ENCODE measurements at places on chromosomes 13 and 19.

DNA sequence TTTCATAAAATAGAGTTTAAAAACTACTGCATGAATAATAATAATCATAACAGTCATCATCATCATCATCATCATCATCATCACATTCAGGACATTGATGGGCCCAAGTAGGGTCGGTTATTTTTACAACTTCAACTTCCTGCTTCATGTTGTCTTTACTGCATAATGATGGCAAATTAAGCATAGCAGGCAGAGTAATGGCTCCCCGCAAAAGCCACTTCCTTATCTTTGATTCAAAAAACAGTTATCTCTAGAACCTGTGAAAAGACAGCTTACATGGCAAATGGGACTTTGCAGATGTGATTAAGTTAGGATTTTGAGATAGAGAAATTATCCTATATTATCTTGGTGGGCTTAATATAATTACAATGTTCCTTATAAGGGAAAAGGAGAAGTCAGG is 792.9 kb downstream of the LIG4 start:
- DNase-seq, result no peak

- peak; percentile 33 for DNase-seq
Observed at GRCh38 chr19:34364830-34365462, at the start of gene GPI. Gene GPI (plus strand): TSS chr19:34365196. CDS start chr19:34365267, 71 bp downstream.

DNA sequence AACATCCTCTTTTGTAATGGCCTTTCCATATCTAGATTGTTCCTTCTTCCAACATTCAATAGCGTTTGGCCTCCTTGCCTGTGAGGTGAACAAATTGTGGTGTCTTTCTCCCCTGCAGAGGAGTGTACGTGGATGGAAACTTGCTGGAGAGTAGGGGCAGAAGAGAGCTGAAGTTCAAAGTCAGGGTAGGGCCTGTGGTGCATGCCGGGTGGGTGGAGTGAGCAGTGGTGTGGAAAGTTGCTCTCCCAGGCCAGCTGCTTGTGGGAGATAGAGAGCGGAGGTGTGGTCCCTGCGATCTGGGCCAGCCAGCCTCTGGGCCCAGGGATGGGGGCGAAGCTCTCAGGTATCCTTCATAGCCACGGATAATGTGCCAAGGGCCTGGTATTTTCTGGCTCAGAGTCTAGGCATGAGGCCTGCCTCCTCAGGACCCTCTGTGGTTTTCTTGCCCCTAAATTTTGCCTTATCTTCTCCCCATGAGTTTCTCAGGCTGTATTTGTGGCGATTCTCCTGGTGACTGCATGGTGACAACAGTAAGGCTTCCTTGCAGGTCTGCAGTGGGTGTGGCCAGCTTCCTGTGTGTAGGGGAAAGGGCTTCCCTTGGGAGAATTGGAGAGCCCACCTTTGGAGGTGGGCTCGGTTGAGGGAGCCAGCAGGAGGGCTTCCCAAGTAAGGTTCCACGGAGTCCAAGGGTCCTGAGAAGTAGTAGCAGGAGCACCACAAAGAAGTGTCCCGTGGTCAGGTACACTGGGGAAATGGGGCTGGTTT is 6.7 kb downstream of the RGCC start:
- no peak for DNase-seq

DNA sequence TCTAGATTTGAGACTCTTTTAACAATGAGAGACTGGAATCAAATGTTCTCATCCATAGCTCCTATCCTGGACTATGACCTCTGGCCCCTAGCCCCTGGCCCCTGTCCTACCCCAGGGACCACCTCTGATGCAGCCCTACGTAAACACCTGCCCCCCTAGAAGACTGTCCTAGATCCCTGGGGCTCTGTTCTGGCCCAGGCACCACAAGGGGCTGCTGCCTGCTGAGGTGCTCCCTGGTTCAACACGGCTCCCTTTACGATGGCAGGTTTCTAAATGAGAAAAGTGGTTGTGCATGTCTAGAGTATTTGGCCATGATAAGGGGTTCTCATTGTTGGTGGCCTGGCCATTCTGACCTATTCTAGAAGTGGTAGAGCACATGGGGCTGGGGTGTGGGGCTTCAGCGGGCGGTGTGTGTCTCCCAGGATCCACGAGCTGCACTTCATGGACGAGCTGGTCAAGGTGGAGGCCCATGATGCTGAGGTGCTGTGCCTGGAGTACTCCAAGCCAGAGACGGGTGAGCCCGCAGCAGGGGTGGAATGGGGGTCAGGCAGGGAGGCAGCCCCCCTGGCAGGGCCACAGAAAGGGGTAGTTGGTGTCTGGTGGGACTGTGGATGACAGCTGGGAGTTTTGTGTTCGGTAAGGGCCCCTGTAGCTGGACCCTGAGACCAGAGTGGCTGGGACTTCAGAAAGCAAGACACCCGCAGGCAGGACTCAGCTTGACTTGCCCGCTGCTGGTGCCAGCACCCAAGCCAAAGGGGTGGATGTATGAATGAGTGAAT is 26.5 kb upstream of the OVOL3 start:
- DNase-seq, result no peak

DNA sequence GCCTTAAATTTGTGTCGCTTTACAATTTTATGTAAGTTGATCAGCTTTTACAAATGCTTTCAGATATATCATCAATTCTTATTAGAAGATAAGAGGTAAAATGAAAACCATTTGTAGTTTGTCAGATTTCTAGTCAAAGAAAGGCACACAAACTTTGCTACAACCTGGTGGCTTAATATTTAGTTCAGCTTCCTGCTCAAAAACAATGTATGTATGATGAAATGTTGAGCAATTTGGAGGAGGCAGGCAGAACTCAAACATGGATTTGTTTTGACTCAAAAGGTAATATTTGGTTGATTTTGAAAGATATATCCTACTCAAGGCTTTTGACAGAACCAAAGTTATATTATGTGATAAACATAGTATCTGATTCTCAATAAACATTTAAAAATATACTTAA is 24.2 kb downstream of the NEK5 start:
- DNase-seq, result no peak

- no peak for DNase-seq
Observed at GRCh38 chr19:50478901-50479715, 2.5 kb upstream of the GARIN5A start.

DNA sequence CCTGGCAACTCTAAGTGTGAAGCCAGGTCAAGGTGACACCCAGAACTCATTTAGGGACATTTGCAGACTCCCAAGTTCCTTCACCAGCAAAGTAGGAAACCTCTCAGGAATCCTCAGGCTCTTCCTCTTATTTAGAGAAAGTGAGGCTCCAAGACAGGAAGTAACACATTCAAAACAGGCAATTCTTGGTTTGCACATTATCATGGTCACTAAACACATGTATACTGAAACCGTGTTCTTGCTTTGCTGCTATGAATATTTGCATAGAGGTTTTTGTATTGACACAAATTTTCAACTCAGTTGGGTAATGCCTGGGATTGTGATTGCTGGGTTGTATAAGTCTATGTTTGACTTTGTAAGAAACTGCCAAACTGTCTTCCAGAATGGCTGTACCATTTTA is 13.2 kb upstream of the URI1 start:
- DNase-seq, result no peak

DNA sequence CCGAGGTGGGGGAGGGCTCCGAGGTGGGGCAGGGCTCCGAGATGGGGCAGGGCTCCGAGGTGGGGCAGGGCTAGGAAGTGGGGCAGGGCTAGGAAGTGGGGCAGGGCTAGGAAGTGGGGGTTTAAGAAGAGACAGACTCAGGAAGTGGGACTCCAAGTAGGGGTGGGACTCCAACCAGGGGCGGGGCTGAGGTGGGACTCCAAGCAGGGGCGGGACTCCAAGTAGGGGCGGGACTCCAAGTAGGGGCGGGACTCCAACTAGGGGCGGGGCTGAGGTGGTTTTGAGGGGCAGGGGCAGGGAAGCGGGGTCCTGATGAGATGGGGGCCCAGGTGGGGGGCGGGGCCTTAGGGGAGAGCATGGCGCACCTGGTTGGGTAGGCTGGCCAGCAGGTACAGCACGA is 13.6 kb downstream of the CFD start:
- DNase-seq, result peak; percentile 63

GRCh38 chr19:46844067-46844489 is 6.6 kb downstream of the AP2S1 start:
- no peak for DNase-seq

- DNase-seq, result no peak
Observed at GRCh38 chr13:45928176-45928575, 76.6 kb upstream of the SIAH3 start.

DNA sequence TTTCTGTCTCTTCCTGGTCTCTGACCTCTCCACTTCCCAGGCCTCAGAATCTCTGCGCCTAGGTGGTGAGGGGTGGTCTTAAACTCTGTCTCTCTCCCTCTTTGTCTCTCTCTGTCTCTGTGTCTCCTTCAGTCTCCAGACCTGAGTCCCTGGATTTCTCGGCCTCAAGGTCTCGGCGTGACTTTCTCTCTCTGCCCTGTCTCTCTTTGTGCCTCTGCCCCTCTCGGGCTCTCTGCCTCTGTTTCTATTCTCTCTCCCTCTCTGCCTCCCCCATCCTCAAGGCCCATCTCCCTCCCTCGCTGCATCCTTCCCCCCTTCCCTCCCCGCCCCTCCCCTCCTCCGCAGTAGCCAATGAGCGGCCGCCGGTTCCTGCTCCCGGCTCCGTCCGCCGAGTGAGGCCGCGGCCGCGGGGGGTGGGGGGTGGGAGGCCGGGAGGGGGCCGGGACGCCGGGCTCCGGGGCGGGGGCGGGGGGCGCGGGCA is at the start of gene CACNG7:
CACNG7 (plus strand) TSS at position 344 of the 481 bp plus-strand sequence. CDS start 3,554 bp downstream, outside the sequence.
- DNase-seq, result no peak

GRCh38 chr19:45767410-45767880 is 1.6 kb downstream of the SIX5 start:
- no peak for DNase-seq

DNA sequence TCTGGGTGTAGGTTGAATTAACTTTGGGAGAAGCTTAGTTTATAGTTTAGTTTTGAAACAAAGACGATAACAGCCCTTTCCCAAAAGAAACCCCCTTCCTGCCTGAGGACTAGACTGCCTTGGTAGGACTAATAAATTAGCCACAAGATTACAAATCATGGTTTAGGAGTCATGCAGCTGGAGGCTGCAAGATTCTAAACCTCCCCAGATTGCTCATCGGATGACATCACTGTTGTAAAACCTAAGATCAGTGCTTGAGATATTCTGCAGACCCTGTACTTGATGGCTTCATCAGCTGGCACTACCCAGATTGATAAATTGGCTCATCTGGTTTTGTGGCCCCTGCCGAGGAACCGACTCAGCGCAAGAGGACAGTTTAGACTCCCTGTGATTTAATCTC is 35.9 kb upstream of the MPHOSPH8 start:
- no peak for DNase-seq

- no peak for DNase-seq
Observed at GRCh38 chr19:17020385-17020784, 6.2 kb downstream of the CPAMD8 start.

- no peak for DNase-seq
Observed at GRCh38 chr13:92864584-92865284, 361.9 kb upstream of the GPC6 start.

DNA sequence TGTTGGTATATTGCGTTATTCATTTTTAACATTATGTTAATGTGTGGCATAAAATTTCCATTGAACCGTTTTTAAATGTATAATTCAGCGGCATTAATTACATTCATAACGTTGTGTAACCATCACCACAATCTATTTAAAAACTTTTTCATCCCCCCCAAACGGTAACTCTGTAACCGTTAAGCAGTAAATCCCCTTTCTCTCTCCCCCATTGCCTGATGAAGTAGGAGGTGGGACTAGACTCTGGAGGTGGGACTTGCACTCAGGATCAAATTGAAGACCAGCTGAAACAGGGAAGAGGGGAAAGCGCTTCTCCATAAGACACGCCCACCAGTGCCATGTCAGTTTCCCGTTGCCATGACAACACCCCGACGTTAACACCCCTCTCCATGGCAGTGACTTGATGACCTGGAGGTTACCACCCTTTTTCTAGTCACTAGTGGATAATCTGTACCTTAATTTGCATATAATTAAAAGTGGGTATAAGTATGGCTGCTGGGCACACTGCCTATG is 16.8 kb downstream of the CLEC11A start:
- DNase-seq, result no peak

DNA sequence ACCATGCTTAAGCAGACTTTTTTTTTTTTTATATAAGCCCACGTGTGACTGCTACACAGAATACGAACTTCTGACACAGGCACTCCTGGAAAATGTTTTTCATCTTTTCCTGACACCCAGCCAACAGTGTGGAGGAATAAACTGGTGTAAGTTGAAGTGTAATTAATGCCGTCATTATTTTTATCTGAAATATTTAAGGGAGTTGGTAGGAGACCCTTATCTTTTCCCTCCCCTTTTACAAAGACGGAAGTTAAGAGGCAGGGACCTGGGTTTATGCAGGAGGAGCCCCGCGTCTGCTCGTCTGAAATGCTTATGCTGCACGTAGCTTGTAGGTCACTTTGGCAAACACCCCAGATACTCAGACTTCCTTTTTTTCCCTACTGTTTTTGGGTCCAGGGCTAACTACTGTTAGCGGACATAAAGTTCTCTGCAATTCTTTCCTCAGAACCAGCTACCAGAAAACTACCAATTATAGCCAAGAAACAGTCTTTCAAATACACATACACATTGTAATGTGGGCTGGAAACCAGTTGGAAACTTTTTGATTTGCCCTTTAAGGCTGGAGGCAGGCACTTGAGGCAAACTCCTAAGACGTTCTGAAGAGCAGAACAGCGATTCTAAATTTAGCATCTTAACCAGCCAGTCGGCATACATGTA is 50.8 kb downstream of the EFNB2 start:
- no peak for DNase-seq

DNA sequence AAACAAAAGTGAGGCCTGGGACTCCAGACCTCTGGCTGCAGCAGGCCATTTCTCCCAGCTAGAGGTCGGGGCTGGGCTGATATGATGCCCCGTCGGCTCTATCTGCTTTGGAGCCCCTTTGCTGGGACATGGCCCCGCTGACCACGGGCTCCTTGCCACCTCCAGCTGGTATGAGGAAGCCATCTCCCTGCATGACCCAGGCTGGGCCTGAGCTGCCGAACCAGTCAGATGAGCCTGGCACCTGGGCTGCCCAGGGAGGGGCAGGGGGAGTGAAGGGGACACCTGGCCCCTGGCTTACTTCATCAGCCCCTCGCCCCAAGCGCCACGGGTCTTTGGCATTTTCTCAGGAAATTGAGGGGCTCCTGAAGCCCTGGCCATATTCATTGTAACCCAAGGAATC is 7.8 kb downstream of the ZSWIM4 start:
- DNase-seq, result no peak

GRCh38 chr13:35992964-35993363 is 138.2 kb downstream of the DCLK1 start:
- DNase-seq, result no peak

DNA sequence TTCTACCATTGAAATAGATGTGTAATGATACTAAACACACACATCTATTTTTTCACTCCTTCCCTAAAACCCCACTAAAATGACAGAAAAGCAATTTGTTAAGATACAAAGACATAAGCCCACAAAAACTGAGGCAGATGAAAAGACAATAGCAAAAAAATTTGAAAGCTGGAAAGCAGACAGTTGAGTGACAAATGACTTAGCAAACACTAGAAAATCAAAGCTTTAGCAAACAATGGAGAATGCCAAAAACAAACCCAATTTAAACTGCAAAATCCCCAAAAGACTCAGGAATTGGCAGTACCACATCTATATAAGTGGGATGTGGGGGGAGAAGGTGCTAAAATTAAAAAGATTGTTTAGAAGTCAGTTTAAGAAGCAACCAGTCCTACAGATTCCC is 9.5 kb downstream of the TSC22D1 start:
- DNase-seq, result no peak

- DNase-seq, result no peak
Observed at GRCh38 chr13:110802260-110802659, 88.8 kb downstream of the ING1 start.
